ENCODE measurements at places on chromosomes 16 and 17.

DNA sequence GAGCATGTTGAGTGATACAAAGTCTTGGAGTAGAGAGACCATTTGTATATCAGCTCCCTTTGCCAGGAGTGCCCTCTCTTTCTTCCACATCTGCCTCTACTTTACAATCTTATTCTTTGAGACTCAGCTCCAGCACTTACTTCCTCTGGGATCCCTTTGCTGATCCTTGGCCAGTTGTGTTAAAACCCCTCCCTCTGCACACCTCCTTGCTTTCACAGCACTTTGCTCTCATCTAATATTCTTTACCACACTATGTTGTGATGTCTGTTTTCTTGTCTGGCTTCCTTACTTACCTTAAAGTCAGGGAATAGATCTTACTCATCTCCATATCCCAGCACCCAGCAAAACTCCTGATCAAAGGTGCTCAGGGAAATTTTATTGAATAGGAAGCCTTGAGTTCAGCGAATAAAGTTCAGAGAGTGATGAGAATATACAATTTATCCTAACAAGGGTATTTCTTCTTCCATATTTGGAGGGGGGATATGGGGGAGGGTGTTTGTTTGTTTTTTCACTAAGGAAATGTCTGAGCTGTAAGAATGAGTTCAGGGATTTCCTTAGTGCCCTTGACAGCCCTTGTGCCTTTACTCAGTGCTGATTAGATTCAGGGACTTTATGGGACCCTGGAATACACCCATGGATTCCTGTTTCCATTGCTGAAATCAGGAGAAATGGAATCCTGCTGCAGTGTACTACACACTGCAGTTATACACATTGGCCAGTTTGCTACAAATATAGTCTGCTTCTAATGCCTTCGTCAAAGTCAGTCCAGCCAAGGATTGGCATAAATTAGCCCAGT, 32.0 kb downstream of the MRTFB start:
- DNase-seq: no peak

DNA sequence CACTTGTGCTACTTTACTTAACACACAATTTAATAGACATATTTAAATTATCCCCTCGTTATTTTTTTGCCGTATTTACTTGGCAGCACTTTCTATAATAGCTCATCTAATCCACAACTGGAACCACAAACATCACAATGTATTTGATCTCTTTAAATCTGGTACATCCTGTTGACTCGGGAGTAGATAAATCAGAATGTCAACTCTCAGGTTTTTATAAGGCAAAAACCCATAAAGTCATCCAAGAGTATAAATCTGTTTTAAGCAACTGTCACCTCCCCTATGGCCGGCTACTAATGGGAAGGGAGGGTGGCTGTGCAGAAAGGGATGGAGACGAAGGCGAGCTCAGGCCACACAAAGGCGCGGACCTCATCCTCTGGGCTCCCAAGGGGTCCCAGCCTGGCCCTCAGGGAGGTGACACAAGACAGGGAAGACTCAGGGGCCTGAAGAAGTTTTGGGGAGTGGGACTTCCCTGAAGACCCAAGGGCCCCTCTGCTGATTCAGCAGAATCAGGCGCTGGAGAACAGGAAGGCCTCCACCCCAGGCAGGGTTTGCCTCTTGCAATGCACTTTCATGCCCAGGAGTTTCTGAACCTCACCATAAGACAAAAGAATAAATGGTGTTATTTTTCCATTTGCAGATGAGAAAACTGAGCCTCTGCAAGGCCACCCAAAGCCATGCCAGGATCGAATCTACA, 122.5 kb downstream of the ZNF423 start:
- DNase-seq: no peak

- no peak for DNase-seq
These were observed 1063.2 kb downstream of the CDH11 start for GRCh38 chr16:64058685-64059084.

DNA sequence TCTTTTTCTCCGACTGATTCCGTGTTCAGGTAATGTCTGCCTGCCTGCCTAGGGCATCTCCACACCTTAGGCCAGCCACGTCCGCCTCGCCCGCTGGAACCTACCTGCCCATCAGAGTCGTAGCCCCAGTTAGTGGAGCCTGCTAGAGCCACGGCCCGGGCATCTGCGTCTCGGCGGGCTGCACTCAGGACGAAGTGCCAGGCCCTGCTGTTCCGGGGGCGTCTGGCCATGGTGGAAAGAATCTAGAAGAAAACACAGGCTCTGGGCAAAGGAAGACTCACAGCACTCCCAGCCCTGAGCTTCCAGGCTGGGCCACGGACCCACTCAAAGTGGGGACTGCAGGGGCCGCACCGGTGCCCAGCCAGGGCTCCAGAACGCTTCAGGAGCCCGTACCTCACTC, 1.1 kb downstream of the SPSB3 start:
- no peak for DNase-seq

- no peak for DNase-seq
These were observed 210.2 kb downstream of the CCDC182 start for GRCh38 chr17:57534863-57535248.

DNA sequence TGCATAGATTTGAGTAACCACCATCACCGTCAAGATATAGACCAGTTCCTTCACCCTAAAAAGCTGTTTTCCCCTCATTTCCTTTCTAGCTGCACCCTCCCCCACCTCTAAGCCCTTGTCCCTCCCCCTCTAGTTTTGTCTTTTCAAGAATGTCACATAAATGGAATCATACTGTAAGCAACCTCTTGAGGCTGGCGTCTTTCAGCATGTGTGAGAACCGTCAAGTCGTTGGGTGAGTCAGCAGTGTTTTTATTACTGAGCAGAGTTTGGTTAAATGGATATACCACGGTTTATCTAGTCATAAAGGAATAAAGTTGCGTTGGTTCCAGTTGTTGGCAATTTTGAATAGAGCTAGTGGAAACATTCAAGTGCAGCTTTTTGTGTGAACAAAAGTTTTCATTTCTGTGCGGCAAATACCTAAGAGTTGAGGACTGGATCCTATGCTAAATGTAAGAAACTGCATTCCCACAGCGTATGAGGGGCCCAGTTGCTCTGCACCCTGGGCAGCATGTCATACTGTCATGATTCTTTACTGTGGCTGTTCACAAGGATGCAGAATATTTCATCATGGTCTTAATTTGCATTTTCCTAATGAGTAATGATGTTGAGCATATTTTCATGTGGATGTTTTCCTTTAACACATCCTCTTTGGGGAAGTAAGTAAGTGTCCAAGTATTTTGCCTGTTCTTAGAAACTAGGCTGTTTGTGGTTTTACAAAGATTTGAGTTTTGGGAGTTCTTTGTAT, 264.3 kb downstream of the CPPED1 start:
- no peak for DNase-seq

GRCh38 chr17:29640413-29640812, 17.7 kb upstream of the CORO6 start:
- DNase-seq: no peak

DNA sequence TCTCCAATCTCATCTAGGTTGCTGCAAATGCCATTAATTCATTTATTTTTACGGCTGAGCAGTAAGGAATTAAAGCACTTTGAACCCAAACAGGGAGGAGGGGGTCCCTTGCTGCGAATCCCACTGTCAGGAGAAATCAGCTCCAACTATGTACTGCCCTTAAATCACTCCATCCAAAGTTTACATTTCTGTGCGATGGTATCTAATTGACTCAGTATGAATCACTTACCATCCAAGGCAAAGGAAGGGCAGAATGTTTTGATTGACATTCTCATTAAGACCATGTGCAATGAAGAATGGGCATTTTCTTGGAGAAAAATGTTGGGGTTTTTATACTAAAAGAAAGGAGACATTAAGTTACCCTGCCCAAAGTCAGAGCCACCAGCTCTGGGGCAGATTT, 47.7 kb upstream of the XYLT1 start:
- no peak for DNase-seq

GRCh38 chr16:72474501-72475123, 302.7 kb upstream of the PMFBP1 start:
- no peak for DNase-seq

- no peak for DNase-seq
These were observed 30.7 kb upstream of the SLC5A11 start for GRCh38 chr16:24815021-24815420.

GRCh38 chr17:72387487-72387886, 266.7 kb downstream of the SOX9 start:
- DNase-seq: no peak

GRCh38 chr16:89099905-89100304, 6.3 kb downstream of the ACSF3 start:
- no peak for DNase-seq

DNA sequence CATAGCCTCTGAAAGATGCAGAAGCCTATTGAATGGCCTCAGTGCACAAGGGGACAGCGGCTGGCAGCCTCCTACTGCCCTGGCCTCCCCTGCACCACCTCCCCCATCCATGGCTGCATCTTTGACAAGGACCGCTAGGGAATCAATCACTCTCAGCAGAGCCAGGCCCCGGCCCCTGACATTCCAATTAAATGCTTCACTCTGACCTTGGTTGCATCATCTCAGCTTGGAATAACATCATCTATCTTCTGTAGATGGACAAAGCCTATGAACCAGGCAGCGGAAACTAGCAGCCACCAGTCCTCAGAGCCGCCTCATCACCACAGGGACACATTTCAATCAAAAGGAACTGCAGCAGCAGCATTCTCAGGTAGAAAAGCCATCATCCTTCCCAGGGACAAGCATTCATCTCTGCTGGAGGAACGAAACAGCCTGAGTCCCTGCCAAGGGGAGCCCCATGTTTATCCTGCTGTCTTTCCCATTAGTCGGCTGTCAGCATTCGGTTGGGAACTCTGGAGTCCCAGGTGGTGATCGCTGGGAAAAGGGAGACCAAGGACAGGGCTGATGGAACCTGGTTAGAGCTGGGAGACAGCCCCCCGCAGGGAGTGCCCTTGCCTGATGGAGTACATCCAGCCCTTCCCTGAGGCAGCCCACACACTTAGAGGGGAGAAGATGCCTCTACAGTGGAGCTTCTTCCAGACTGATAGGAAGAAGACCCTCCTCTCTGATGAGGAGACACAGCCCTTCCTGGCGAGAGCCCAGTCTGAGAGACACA, 11.5 kb upstream of the TMEM132E start:
- DNase-seq: no peak

GRCh38 chr17:73427198-73427597, 115.4 kb upstream of the CDC42EP4 start:
- no peak for DNase-seq

DNA sequence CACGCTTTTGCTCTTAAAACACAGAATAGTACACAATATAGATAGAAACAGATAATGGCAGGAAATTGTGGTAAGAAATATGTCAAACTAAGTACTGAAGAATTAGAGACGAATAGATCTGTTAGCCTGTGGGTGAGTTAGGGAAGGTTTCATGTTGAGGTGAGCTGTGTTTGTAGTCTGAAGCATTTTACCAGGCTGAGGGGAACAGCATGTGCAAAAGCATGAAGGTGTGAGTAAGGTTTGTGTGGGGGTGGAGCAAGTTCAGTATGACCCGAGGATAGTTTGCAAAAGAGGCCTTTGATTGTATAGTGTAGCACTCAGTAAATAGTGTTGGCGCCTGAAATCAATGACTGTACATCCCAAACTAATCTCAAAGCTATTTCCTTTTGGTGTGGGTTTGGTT, 13.8 kb downstream of the IGSF6 start:
- no peak for DNase-seq

DNA sequence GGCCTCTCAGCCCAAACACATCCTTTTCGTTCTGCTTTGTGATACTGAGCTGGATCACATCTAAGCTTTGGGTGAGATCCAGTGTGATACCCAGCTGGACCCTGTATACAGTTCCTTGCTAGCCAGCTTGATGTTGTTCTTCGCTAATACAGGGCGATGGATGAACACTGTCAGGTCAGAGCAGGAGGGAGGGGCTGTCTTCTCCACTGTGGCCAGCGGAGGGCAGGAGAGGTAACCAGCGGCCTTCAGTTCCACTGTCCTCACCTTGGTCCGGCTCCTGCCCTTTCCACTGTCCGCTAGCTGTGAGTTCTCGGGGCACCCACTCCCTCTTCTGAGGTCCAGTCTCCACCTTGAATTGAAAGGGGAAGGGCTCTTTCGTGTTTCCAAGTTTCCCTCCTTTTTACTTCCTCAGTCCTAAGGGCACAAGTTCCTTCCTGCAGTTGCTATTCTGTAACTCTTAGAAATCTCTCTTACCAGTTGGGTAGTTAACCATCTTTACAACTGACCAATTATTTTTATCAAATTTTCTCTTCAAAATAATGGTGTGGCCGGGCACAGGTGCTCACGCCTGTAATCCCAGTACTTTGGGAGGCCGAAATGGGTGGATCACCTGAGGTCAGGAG, 3.0 kb upstream of the ZNF213 start:
- peak; percentile 21 for DNase-seq

GRCh38 chr16:5381481-5381880, 283.9 kb upstream of the EEF2KMT start:
- DNase-seq: no peak

GRCh38 chr16:50393858-50394802, 25.3 kb upstream of the BRD7 start:
- no peak for DNase-seq

DNA sequence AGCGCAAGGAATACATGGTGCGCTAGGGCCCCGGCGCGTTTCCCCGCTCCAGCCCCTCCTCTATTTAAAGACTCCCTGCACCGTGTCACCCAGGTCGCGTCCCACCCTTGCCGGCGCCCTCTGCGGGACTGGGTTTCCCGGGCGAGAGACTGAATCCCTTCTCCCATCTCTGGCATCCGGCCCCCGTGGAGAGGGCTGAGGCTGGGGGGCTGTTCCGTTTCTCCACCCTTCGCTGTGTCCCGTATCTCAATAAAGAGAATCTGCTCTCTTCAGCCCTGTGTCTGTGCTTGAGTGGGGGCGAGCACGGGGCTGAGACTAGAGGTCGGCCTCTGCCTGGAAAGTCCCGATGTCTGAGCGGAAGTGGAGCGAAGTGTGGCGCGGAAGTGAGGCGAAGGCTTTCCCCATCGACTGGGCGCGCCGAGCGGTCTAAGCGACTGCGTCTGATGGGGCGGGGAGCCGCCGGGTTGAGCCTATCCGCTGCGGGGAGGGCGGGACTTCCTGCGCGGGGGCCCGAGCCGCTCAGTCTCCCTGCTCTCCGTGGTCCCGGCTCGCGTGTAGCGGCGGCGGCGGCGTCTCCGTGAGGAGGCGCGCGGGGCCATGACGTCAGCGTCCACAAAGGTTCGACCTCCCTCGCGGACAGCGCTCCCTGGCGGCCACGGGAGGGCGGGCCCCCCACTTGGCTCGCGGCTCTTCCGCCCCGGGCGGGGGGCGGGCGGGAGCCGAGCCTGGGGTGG, 2.0 kb downstream of the RNASEK start:
- peak; percentile 99 for DNase-seq

- DNase-seq: no peak
These were observed 295.4 kb upstream of the AXIN2 start for GRCh38 chr17:65856865-65857264.

- no peak for DNase-seq
These were observed 106.7 kb downstream of the CMIP start for GRCh38 chr16:81551151-81551808.

GRCh38 chr17:70857351-70857750, 688.0 kb downstream of the KCNJ2 start:
- DNase-seq: no peak

DNA sequence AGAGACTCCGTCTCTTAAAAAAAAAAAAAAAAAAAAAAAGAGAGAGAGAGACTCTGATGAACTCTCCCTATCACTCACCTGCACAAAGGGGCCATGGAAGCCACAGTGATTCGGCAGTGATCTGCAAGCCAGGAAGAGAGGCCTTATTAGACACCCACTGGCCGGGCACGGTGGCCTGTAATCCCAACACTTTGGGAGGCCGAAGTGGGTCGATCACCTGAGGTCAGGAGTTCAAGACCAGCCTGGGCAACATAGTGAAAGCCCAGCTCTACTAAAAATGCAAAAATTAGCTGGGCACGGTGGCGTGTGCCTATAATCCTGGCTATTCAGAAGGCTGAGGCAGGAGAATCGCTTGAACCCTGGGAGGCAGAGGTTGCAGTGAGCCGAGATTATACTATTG, 198.5 kb upstream of the WSCD1 start:
- DNase-seq: no peak

Data from CD4-positive, alpha-beta T cell treated with Interferon gamma for 1 hour (primary cell).